Trophoblast cell (in vitro differentiated cells and primary cell): ENCODE measurements at places on chromosomes 13 and 19.

DNA sequence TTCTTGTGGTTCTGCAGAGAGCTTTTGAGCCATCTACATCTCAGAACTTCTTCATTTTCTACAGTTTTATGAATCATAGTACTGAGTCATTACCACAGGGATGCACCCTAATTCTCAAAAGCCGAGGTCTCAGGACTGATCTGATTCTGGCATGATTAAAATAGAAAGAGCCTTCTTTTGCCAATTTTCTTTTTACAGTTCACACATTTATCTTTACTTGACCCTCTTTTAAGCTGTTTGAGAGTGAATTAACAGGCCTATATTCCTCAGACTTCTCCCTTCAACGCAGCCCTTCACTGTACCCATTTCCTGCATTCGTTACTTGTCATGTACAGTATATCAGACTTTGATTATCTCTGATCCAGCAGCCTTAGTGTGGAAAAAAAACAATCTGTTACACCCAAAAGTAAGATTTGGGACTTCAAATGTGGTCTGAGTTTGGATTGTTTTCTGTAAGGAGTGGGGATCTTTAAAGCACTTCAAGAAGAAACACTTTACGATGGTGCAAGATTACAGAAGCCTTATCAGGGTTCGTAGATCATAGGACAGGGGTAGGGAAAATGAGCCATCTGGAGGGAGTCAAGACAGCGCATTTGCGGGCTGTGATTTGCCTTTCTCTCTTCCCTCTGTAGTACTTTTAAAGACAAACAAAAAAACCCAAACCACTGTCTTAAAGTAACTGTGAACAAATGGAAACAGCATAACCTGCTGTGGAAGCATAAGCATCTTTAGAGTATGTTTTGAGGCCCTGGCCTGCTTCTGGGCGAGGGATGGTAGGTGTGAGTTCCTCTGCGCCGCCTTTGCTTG, 15.3 kb upstream of the GPR183 start:
- peak; percentile 26 for DNase-seq

- no peak for DNase-seq
These were observed 80.0 kb downstream of the WDFY2 start for GRCh38 chr13:51663973-51664957.

GRCh38 chr13:32609428-32609827, 23.2 kb downstream of the PDS5B start:
- DNase-seq: no peak

DNA sequence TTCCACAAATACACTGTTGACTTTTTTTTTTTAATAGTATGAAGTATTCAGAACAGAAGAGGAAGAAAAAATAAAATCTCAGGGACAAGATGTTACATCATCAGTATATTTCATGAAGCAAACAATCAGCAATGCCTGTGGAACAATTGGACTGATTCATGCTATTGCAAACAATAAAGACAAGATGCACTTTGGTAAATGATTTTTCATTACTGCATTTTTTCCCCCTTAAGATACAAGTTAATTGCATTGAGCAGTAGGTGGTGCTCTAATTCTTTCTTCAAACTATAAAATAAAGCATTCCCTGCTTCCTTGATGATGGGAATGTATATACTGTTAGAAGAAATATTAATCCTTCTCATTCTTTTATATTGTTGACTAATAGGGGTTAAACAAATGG, 17.1 kb downstream of the UCHL3 start:
- no peak for DNase-seq

DNA sequence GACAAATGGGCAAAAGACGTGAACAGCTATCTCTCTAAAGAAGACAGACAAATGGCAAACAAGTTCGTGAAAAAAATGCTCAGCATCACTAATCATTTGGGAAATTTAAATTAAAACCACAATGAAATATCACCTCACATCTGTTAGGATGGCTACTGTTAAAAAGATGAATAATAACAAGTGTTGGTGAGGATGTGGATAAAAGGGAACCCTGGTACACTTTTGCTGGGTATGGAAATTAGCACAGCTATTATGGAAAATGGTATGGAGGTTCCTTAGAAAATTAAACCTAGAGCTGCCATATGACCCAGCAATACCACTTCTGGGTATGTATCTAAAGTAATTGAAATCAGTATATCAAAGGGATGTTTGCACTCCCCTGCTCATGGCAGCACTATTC, 7.1 kb downstream of the CABP5 start:
- no peak for DNase-seq

DNA sequence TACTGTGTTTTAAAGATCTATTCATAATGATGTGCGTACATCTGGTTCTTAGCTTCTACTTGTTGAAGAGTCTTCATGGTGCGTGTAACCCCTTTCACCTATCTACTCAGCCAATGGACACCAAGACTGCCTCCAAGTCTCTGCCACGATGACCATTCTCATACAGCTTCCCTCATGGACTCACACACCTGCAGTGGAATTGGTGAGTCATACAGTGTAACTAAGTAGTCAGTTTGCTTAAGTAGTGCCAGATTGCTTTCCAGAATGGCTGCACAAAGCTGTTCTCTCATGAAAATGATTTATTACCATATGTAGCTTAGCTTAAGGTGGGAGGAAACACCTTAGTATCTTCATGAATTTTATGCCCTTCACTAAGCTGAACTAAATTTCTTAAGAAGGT, 112.3 kb downstream of the AKAP11 start:
- DNase-seq: peak; percentile 3

DNA sequence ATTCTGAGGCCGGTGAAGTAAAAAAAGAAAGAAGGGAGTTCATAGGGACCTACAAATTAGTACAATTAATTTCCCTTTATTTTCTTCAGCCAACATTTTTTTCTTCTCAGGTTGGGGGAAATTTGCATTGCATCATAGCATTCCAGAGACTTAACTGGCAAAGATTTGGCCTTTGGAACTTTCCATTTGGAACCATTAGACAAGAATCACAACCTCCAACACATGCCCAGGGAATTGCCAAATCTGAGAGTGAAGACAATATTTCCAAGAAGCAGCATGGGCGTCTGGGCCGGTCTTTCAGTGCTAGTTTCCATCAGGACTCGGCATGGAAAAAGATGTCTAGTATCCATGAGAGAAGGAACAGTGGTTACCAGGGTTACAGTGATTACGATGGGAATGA, 6.4 kb upstream of the ERCC5 start:
- no peak for DNase-seq

DNA sequence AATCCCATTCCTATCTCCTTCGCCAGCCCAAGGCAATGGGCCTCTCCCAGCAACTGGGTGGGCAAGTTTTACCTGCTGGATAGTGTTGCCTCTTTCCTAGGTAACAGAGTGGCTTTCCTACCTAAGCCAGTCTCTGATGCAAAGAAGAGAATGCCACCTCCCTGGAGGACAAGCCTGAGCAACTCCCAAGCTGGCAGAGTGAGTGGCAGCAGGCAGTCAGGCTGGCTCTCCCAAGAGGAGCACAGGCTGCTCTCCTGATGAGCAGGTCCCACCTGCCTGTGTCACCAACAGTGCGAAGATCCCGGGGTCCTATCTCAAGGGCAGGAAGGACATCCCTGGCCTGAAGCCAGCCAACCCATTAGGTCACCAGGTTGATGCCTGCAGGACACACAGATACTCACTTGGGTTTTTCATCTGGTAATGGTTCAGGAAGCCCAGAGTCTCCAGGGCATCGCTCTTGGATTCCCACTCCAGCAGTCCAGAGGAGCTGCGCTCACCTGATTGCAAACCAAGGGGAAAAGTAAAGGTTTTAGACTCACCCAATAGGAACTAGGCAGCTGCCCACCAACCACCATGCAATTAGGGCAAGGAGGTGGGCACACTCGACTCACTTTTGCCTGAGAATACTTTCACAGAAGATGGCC, 5.5 kb upstream of the ECH1 start:
- DNase-seq: peak; percentile 95

GRCh38 chr13:50236898-50237318, 221.7 kb downstream of the KCNRG start:
- no peak for DNase-seq

DNA sequence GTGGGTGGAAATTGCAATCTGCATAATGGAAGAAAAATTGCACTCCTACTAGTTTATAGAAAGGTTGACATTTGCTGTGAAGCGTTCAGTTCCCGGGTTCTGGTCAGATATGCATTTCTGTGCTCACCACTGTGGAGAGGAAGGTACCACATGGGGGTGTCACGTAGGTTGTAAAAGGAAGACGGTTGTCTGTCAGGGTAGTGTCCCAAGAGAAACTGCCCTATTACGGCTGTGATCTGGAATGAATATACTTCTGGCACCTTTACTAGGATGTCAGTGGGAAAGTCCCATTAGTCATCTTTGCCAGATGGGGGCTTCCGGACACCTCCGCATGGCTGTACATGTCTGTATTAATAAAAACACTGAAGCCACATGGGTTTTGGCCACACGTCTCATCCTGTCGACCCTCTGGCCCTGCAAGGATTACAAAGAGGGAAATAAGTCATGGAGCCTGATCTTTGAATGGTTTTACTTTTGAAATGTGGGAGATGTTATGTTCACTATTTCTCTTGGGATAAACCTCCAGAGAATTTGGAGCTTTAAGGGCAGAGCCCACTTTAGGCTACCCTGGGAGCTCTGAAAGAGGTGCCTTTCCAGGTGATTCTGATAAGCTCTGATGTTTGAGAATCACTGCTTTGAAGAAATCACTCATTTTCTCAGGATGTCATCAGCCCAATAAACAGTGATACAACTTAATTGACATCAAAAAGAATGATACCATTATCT, 133.9 kb downstream of the AKAP11 start:
- peak; percentile 16 for DNase-seq

GRCh38 chr19:5165697-5166019, 175.0 kb downstream of the PTPRS start:
- DNase-seq: no peak

- peak; percentile 66 for DNase-seq
These were observed 11.7 kb downstream of the BCKDHA start for GRCh38 chr19:41409288-41409687.

- no peak for DNase-seq
These were observed 376.7 kb downstream of the OXGR1 start for GRCh38 chr13:96617528-96617927.

- DNase-seq: no peak
These were observed 87.8 kb upstream of the RFC3 start for GRCh38 chr13:33730147-33730546.

DNA sequence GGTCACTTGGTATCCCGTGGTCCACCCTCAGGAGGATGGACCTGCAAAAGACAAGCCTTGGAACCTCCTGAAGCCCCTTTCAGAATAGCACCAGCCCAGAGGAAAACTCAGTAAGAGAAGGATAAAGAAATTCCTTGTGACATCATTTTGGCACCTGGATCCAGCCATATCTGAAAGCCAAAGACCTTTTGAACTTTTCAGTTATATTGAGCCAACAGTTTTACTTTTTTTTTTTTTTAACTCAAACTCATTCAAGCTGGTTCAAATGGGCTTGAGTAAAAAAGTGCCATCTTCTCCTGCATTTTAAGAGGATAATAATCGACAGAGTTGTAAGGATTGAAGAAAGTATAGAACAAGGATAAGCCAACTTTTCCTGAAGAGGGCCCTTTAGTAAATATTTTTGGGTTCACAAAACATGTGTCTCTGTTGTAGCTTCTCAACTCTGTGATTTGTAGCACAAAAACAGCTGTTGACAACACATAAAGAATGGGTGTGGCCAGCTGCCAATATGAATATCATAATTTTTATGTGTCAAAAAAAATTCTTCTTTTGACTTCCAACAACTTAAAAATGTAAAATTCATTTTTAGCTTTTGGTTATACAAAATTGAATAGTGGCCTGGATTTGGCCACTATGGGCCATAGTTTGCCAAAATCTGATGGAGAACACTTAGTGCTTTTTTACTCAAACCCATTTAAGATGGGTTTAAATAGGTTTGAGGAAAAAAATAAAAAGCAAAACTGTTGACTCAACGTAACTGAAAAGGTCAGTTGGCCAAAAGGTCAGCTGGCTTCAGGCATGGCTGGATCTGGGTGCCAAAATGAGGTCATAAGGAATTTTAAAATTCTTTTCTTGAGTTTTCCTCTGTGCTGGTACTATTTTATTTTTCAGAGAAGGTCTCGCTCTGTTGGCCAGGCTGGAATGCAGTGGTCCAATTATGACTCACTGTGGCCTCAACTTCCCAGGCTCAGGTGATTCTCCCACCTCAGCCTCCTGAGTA, 50.7 kb downstream of the ACSBG2 start:
- DNase-seq: peak; percentile 44

- no peak for DNase-seq
These were observed 10.6 kb downstream of the PTBP1 start for GRCh38 chr19:807627-808422.

GRCh38 chr13:63090524-63090923, 1674.9 kb upstream of the PCDH20 start:
- DNase-seq: no peak

DNA sequence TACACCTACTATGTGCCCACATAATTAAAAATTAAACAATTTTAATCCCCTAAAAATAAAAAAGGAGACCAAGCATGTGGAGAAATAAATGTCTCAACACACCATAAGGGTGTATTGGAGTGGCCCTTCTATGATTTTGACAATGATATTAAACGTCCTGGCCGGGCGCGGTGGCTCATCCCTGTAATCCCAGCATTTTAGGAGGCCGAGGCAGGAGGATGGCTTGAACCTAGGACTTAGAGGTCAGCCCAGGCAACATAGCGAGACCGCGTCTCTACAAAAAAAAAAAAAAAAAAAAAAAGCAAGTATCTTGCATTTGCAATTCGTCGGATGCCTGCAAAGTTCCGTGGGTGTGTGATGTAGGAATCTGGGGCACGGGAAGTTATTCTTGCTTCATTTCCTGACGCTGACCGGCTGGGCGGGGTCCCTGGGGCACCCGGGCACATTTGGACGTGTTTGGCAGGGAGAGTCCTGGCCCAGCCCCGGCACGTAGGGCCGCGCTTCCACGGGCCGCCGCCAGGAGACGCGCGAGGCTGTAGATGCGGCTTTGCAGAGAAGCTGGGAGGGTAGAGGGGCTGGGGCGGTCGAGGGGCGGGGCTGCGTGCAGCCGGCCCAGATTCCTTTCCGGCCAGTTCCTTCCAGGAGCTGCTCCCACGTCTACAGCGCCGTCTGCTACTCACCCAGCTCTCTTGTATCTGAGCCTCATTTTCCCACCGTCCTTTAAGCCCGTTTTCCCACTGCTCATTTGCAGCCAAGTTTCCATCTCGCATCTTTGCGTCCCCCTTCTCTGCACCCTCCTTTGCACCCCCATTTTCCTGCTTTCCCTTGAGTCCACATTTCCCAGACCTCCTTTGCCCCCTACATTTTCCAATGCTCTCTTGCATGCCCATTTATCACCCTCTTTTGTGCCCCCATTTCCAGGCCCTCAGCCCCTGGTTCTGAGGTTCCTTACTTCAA, 2.2 kb upstream of the TSPAN16 start:
- peak; percentile 95 for DNase-seq

- no peak for DNase-seq
These were observed 24.5 kb downstream of the CEACAM16 start for GRCh38 chr19:44723299-44723951.
